ENCODE measurements at places on chromosomes 13 and 19.

- DNase-seq = no peak
These were observed 47.4 kb upstream of the SERPINE3 start for GRCh38 chr13:51292000-51292565.

GRCh38 chr13:69553976-69554375 lies 553.6 kb upstream of the ATXN8OS start:
- no peak for DNase-seq

GRCh38 chr19:17107546-17108452 lies 32.2 kb downstream of the MYO9B start:
- DNase-seq = no peak

DNA sequence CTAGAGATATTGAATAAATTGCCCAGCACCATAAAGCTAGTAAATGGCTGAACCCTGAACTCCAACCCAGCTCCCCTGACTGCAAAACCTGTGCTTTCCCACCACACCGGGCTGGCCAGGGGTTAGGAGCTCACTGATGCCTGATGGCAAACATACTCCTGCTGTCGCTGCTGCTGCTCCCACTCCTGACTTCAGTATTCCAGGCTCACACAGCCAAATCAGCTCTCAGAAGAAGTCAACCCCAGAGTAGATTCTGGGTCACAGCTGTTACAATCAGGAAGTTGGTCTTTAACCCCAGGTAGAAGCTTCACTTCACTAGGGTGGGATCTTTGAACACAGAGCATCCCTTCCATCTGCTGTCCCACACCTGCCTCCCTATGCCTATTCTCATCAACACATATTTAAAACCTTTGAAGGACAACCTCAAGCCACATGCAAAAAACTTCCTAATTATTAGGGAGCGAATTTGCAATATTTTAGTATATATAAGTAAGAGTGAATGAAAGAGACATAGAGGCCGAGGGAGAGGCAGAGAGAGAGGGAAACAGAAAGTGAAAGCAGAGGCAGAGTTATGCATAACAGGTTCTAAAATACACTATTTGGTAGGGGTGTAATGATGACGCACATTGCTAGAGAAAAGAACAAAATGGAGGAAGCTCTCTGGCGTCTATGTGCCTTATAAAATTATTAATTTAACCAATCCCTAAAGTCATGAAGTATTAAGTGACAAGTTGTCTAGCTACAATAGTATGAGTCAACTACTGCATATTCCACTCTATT lies 99.4 kb upstream of the SERP2 start:
- peak; percentile 74 for DNase-seq

Measured in hematopoietic multipotent progenitor cell (in vitro differentiated cells).